ENCODE measurements at places on chromosomes 11 and 22.

DNA sequence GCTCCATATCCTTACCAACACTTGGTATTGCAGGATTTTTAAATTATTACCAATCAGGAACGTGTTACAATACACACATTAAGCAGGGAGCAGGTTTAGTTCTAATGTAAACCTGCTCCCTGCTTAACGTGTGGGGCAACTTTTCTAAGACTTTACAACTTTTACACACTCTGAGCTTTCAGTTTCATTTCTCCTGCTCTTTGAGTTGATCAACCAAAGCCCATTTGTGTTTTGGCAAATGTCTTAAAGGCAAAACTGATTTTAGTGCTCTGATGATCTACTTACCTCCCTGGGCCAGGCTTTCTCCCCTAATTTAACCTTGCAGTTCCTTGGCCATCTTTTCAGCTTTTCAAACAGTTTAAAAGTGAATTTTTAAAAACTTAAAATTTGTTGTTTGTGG, 70.9 kb downstream of the ZBTB44 start:
- no peak for DNase-seq

DNA sequence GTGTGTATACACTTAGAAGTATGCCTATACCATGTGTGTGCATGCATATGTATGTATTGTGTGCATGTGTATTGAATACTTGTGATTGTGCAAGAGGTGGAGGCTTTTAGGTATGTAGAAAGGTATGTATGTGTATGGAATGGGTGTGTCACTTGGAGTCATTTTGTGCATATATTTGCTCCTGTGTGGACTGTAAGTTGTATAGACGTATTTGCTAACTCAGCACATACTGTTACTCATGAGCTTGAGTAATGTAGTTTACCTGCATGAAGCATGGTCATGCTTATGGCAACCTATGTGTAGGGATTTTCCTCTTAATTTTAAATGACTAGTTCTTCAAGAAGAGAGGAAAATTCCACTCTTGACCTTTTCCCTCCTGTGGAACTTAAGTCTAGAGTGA, 507.6 kb upstream of the LARGE1 start:
- no peak for DNase-seq

DNA sequence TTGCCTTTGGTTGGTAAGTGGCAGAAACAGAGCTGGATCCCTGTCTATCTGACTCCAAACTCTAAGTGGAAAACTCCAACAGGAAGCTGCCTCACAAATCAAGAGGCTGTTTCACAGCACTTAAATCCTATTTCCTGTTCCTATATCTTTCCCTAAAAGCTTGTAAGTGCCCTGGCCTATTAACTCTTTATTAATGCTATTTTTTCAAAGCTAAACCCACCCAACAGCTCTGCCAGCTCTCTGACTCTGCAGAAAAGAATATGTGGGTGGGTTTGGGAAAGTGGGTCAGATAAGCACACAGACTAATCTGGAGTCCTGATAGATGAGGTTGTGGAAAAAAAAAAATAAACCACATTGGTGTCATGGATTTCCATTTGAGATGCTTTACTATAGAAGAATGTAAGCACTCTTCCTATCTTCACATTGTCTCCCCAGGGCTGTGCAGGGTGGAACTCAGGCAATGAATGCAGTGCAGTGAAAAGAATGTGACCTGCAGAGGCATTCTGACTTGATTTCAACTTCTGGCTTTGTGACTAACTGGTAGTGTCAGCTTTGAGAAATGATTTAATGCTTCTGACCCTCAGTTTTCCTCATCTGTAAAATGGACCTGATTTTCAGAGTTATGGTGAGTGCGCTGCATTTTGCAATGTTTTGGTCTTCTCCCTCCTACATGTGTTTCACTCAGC, 125.6 kb downstream of the AASDHPPT start:
- DNase-seq = no peak

- no peak for DNase-seq
Measured at GRCh38 chr22:41696703-41697102, 2.6 kb upstream of the MEI1 start.

GRCh38 chr11:91209306-91209705, 986.5 kb upstream of the CHORDC1 start:
- no peak for DNase-seq

GRCh38 chr22:39746600-39747262, 146.8 kb downstream of the ENTHD1 start:
- DNase-seq = no peak

DNA sequence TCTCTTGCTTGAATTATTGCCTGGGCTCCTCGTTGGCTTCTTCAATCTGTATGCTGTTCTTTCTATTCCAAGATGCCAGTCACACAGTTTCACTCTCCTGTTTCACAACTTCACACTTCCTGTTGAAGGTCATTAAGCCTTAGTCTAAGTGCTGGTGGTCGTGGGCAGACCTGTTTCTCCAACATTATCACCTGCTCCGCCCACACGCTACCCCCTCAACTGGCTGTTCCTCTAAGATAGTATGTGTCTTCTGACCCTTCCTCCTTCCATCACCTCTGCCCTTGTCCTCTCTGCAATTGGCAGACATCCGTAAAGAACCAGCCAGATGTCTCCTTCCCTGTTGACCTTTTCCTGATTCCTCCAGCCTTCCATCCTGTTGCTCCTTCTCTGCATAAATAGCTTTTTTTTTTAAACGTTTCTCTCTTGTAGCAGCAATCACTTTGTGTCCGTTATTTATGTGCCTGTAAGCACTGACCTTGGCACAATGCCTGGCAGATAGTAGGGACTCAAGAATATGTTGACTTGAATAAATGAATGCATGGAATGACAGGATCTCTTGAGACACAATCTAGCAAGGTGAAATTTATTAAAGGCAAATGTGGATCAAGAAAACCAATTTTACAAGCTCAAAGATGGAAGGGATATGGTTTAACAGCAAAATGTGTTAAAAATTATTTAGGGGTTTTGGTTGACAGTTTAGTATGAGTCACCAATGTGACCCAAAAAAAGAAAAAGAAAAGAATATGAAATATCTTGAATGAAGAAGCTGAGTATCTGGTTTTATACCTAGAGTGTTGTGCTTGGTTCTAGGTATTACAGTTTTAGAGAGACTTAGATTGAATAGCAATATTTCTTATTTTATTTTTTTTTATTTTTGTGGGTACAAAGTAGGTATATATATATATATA, 12.6 kb downstream of the DIXDC1 start:
- DNase-seq = no peak

- no peak for DNase-seq
Measured at GRCh38 chr22:39363751-39364515, 14.1 kb downstream of the SYNGR1 start.

- DNase-seq = no peak
Measured at GRCh38 chr11:1342946-1343345, 33.5 kb upstream of the TOLLIP start.

DNA sequence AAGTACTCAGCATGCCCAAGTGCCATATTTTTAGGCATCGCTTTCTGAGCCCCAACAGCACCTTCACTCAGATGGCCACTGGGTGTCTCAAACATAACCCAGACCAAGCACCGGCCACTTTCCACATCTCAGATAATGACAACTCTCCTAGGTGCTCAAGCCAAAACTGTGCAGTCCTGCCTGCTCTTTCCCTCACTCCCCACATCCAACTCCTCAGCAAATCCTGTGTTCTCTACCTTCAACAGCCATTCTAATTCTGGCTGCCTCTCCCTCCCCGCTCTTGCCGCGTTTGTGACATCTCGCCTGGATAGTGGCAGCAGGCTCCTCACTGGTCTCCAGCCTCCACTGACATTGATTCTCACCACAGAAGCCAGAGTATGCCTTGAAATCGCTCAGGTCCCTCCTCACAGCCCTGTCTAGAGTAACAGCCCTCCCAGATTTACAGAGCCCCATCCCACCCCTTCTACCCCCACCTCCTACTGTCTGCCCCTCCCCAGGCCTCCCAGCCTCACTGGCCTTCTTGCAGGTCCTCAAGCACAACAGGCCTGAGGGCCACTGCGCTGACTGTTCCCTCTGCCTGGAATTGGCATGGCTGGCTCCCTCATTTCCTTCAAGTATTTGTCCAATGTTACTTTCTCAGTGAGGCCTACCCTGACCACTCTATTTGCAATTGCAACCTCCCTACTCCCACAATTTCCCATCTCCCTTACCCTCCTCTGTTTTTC, 1.3 kb upstream of the PHETA2 start:
- DNase-seq = no peak

- DNase-seq = no peak
Measured at GRCh38 chr11:69230856-69231425, 63.0 kb upstream of the MYEOV start.

GRCh38 chr11:13668957-13669521, 571 bp downstream of the FAR1 start:
- DNase-seq = peak; percentile 39

DNA sequence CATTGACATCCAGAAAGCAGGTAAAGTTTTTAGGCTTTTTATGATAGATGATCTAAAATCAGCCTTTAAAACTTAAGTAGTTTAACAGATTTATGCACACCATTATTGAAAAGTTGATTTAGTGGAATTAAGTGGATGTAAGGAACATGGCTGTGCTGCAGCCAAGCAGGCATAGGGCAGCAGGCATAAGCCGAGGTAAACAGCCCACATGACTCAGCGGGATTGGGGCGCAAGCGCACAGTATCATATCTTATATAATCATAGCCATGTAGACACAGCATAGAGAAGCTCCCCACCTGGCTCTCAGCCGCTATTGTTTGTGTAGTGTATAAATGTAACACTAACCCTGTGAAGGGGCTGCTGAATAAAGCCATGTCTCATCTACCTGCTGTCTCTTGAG, 157.5 kb downstream of the WNT11 start:
- DNase-seq = no peak

DNA sequence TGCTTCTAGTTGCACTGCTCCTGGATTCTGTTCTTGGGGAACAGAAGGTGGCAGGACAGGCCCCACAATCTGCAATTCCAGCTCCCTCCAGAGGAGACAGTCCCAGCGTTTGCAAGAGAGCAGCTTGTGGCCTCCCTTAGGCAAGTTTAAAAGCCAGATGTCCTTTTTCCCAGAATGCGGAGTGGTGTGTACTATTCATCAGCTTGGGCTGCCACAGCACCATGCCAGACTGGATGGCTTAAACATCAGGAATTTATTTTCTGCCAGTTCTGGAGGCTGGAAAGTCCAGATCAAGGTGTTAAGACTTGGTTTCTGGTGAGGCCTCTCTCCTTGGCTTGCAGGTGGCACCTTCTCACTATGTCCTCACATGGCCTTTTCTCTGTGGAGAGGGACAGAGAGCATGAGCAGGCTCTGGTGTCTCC, 11.7 kb downstream of the MIAT start:
- DNase-seq = no peak

GRCh38 chr11:75154646-75155569, 4.0 kb downstream of the SLCO2B1 start:
- DNase-seq = no peak

GRCh38 chr11:120024046-120024445, 113.9 kb downstream of the TRIM29 start:
- no peak for DNase-seq

GRCh38 chr11:70067591-70068341, 10.4 kb upstream of the ANO1 start:
- DNase-seq = no peak

DNA sequence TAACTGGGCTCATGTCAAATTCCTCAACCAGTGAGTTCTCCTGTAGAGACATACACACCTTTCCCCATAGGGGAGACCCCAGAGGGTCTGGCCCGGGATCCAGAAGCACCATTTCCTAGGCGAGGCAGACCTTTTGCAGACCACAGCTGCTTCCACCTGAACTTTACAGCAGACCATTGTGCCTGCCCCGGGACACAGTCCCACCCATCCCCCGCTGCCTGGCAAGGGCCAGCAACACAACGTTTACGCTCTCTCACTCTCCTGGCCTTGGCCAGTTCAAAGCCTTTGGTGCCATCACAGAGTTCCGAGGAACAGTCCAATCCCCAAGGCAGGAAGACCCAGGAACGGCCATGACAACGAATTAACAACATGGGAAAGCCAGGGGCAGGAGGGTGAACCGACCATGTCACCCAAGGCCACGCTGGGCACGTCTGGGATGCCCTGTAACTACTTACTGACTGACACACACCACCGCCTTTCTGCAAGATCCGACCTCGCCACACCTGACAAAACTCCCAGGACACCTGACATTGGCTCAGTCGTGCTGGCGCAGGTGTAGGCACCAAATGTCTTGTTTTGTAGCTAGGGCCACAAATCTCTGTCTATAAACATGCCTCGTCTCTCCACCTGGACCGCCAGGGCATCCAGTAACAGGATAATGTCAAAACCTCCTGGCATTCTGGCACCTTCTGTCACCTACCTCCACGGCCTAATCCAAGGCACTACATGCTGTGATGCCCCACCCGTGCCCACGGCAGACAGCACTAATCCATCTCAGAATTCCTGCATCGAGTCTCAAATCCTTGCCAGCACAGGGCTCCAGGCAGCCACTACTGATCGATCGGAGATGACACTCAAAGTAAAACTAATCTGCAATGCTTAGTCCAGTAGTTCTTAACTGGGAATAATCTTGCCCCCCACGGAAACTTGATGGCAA, 51.3 kb downstream of the MYH9 start:
- DNase-seq = no peak

- DNase-seq = no peak
Measured at GRCh38 chr11:131223198-131223991, 147.0 kb upstream of the NTM start.

- DNase-seq = no peak
Measured at GRCh38 chr11:93734427-93735222, 6.7 kb downstream of the TAF1D start.

- no peak for DNase-seq
Measured at GRCh38 chr22:38831166-38831945, 12.5 kb downstream of the NPTXR start.

DNA sequence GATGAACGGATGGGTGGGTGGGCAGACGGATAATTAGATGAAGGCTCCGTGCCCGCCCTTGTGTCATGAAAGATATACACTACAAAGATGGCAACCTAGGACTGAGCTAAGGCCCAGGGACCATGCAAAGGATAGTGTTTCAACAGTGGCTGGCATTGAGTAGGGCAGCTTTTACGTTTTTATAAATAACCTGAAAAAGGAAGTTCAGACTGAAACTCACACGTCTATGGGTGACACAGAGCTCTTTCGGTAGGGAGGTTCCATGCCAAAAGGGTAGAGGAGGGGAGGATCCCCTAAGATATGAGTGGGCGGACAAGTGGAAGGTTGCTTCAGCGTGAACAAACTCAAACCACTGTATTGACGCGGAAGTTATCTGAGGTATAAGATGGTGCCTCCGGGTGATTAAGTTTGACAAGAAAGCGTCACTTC, 90.5 kb downstream of the UBASH3B start:
- peak; percentile 66 for DNase-seq

- no peak for DNase-seq
Measured at GRCh38 chr11:69862331-69862771, 43.1 kb upstream of the FGF3 start.

DNA sequence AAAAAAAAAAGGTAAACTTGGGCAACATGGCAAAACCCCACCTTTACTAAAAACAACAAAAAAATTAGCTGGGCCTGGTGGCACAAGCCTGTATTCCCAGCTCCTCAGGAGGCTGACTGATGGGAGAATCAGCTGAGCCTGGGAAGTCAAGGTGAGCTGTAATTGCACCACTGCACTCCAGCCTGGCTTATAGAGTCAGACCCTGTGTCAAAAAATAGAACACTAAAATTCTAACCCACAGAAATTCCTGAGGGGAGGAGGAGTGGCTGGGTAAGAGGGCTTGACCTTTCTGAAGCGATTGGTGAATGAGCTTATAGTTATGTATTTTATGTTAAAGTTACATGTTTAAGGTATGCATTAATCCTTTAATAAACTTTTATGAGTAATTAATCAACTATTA, 53.3 kb downstream of the FAT3 start:
- no peak for DNase-seq
